ENCODE measurements at places on chromosomes 2 and 18. TPM values are rescaled to one million over a fixed set of nuclear protein-coding genes. Genes with fewer than 3 reads are reported as not detected.

GRCh38 chr18:22517356-22517755 is 99.6 kb upstream of the CTAGE1 start:
- no peak for DNase-seq

DNA sequence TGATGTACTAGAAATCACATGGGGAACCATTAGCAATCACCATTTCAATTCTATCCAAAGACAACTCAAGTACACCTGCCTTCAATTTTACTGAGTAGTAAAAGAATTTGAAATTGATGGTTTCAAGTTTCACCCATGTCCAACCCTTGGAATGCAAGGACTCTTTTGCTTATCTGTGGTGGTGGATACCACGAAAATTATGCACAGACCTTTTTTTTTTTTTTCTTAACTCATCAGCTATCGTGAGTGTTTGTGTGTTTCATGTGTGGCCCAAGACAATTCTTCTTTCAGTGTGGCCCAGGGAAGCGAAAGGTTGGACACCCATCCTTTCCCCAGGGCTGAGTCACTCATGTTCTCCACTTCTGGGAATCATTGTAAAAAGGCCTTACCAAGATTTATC is 23.1 kb downstream of the ID2 start:
- no peak for DNase-seq

DNA sequence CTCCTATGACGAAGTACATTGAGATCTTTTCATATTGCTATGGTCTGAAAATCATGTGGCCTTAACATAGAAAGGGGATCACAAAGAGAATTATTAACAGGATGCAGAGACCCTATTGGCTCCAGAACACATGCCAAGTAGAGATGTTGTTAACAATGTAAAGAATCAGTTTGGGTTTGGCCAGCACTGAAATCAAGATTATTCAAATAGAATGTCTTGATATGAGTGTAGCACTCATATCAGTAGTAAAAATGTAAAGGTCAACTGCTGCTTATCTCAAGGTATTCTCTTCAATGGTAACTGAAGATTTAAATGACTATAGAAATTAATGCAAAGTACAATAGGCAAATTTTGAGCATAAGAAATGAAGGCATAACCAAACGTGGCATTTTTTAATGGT is 262.8 kb downstream of the PTH2R start:
- no peak for DNase-seq

DNA sequence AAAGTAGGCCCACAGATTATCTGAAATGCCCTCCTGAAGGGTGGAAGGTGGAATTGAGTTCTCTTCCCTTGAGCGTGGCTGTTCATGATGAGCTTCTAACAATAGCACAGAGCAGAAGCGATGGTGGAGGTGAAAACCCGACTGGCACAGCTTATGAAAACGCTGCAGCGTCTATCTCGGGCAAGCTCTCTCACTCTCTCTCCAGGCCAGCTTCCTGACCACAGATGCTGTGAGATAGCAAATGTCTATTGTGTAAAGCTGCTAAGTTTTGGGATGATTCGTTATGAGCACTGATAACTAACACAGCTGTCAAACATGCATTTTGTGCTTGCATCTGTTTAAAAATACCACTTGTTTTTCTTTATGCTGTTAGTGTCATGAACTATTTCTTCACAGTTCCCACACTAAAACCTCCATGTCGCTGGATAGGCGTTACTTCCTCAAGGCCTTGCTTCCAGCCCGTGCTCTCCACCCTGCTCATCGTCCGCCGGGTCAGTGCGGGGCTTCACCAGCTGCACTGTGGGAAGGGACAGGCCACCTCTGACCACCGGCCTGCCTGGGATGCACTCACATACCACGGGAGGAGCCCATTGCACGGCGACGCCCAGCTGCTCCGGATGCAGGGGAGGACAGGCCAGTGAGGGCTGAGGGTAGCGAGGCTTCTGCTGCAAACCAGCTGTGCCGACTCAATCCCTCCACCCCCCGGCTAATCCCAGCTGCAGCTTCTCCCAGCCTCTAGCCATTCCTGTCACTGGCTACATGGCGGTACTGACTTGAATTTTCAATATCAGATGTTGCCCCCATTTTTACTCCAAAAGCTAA is 60.0 kb upstream of the OTOS start:
- peak; percentile 65 for DNase-seq

DNA sequence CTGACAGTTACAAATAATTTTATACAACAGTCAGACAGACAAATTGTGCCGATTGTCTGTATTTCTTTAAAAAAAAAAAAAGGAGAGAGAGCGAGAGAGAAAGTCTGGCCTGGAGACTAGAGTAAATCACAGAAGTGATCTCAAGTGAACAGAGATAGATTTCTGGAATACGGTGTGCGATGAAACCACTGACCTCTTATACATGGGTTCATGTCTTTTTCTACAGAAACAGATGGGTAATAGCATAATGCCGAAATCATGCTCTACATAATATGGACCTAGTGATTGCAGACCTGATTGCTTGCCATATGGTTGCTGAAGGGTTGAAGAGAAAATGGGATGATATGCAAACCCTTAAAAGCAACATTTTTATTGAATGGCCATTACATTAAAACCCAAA is 403.3 kb upstream of the FANCL start:
- no peak for DNase-seq

- DNase-seq, result no peak
Measured at GRCh38 chr2:67108231-67108630, 288.9 kb upstream of the ETAA1 start.

Gene ZNF521
- 1.6 TPM for total RNA-seq
